Cardiac muscle cell (in vitro differentiated cells and primary cell): ENCODE measurements at places on chromosomes 11 and 22.
A peak's percentile ranks its signal among the peaks of the same experiment; 100 is the strongest.

GRCh38 chr22:29756341-29756740 is 10.5 kb downstream of the ZMAT5 start:
- DNase-seq, result no peak

DNA sequence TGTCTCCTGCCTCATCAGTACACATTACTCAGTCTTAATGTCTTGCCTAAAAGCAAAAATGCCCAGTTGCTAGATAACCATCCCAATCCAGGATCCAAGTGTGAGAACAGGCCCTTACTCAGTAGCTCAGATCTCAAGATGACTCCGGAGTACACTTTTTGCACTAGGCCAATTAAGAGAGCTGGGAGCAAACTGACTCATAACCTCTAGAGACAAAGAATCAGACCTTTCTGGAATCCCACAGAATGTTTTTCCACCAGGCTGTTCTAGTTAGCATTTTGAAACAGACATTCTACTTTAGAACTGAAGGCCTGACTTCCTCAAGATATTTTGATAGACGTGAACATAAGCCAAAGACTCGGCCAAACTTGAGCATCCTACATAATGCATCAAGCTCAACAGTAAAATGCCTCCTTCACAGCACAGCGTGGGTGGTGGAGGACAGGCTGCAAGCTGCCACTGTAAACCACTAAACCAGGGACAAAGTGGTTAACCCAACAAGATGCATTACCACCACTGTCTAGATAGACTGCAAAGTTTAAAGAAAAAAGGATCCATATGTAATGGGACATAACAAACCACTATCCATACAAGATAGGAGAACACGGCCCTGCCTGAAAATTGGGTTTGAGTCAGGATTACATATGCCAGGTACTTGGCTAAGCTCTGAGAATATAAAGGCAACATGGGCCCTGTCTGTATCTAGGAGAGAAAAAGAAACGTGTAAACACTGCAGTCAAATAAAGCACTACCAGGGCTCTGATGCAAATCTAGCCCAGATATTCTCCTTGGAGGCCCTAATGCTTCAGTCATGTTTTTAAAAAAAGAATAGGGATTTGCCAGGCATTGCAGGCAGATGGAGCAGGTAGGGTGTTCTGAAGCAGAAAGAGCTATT is 48.3 kb downstream of the MYH9 start:
- DNase-seq, result peak; percentile 77

DNA sequence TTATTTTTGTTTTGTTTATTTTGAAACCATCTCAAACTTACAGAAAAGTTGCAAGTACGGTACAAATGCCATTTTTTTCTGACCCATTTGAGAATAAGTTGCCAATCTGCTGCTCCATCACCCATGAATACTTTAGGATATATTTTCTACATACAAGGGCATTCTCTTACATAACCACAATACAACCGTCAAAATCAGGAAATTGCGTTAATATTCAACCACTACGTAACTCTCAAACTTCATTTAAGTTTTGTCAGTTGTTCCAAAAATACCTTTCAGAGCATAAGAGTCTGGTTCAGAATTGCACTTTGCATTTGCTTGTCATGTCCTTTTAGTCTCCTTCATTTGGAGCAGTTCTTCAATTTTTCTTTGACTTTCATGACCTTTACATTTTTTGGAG is 194.3 kb upstream of the BDNF start:
- DNase-seq, result no peak

DNA sequence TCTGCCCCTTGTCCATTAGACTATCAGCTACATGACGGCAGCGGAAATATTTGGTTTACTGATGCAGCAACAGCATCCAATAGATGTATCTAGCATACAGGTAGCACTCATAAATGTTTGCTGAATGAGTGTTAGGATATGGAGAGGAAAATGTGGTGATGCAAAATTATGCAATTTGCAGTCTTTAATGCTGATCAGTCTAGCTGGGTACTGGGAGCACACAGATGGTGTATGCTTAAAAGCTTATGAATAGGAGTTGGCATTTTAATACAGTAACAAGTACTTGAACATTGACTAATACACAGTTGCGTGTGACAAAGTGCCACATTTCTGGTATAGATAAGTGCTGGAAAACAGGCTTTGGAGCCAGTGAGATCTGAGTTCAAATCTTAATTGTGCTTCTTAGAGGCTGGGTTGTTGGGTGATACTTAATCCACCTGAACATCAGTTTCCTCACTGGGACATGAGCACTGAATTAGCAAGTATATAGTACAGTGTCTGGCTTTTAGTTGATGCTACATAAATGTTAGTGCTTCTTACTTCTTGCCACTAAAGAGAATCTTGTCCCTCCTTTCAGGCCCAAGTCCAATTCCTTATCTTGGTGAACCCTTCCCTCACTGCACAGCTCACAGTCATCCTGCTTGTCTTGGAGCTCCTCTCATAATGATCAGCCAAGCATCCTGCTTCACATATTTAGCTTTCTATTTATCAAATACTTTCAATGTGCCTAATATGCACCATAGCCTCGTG is 99.6 kb downstream of the TIMP3 start:
- no peak for DNase-seq

- DNase-seq, result no peak
These were observed 375.1 kb downstream of the METTL15 start for GRCh38 chr11:28483072-28483867.

GRCh38 chr11:104564921-104565582 is 333.2 kb downstream of the CASP12 start:
- DNase-seq, result no peak

- no peak for DNase-seq
These were observed 630.4 kb downstream of the OPCML start for GRCh38 chr11:132901638-132902471.

- no peak for DNase-seq
These were observed 311.0 kb downstream of the SBF2 start for GRCh38 chr11:9982796-9983579.

DNA sequence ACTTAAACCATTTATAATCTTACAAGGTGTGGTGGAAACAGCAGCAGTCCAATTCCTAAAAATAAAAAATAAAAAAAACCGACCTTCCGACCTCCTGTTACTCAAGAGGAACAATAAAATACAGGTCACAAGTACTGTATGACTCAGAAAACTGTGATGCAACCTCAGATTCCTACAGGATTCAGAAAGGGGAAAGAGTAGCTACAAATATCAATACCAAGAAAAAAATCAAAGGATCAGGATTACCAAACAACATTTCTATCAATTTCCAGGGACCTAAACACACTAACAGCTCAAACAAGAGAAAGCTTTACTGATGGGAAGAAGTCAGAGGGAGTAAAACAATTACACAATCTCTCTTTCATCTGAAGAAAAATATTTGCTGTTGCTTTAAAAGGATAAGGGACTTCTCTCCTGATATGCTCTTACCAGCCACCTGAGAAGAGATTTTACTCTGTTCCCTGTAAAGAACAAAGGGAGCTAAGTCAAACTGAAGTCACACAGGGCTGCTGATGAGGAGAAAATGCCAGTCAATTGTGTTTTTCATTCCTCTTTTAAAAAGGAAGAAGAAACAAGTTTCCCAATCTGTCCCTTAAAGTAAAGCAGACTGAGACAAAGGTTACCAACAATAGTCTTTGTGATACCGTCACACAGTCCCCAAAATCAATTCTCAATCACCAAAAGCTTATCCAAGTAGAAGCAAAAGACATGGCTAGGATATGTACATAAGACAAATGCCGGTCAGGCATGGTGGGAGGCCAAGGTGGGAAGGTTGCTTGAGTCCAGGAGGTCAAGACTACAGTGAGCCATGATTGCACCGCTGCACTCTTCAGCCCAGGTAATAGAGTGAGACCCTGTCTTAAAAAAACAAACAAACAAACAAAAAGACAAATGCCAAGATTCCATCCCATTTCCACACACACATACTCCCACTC is 39.3 kb downstream of the AMBRA1 start:
- peak; percentile 81 for DNase-seq

DNA sequence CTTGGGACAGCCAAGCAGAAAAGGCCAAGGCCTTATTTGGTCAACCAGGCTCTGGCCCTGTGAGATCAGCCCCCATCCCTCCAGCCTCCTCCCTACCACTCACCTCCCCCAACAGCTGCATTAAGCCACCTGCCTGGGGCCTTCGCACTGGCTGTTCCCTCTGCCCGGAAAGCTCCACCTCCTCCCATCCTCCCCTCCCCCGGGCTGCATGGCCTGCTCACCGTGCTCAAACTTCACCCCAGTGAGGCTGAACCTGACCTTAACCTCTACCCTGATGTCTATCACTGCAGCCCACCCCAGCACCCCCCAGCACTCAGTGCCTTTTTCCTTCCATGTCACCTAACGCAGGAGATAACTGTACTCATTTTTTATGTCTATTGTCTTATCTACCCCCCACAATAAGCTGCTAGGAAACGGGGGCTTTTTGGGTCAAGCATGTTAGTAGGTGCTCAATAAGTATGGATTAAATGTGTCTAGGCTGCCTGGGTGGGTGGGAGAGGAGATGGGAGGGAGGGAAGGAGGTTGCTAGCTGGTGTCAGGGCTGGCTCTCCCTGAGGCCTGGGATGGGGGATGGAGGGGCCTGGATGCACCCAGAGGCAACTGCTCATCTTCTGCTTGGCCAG is 912 bp downstream of the PTPRCAP start:
- DNase-seq, result no peak

- DNase-seq, result no peak
These were observed 15.8 kb downstream of the TBRG1 start for GRCh38 chr11:124638500-124638899.

- DNase-seq, result no peak
These were observed at the start of gene GRAP2 for GRCh38 chr22:39900306-39901227. TSS of gene GRAP2 (plus strand) at chr22:39901084. CDS start at chr22:39947107, 46,023 bp downstream.
